ENCODE measurements at places on chromosomes 16 and 17.

- no peak for DNase-seq
These were observed 30.5 kb downstream of the ETV4 start for GRCh38 chr17:43515656-43516055.

DNA sequence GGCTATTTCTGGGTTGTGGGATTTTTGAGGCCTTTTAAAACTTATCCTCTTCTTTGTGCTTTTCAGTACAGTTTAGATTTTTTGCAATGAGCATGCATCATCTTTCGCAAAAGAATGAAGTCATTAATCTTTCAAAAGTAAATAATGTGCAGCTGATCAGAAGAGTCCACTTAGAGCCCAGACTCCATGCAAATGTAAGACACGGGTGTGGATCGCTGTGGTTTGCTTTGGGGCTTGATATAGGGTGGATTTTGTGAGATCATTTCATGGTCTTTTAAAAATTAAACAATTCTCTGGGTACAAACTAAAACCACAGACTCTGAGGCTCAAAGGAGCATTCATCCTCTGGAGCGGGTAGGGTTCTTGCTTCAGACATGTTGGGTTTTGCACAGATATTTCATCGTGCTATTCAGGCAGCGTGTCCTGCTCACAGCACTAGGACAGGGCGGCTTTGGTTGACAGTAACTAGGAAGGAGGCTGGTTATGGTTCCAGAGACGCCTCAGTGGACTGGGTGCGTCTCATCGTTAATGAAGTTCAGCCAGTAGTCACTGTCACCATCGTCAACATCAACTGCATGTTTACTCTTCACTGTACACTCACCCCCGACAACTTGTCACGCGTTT lies 129.4 kb upstream of the PLCG2 start:
- no peak for DNase-seq

DNA sequence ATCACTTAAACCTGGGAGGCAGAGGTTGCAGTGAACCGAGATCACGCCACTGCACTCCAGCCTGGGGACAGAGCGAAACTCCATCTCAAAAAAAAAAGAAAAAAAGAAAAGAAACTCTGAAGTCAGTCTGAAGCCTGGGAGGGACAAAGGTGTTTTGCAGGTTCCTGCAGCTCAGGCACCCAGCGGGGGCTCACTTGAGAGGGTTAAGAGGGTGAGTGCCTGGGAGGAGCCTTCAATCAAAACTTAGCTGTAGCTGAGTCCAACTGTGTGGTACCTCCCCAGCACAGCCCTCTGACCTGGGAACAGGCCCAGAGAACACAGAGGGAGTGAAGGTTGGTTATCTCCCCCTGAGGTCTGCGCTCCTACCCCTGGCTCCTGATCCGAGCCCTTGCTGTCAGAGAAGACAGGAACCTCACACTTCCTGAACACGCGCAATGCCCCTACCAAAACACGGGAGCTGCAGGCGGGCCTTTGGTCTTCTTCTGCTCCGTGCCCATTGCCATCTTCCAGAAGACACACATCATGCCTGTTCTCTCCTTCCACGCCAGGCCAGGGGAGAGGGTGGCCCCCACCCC lies 20.4 kb upstream of the ZC3H18 start:
- no peak for DNase-seq

DNA sequence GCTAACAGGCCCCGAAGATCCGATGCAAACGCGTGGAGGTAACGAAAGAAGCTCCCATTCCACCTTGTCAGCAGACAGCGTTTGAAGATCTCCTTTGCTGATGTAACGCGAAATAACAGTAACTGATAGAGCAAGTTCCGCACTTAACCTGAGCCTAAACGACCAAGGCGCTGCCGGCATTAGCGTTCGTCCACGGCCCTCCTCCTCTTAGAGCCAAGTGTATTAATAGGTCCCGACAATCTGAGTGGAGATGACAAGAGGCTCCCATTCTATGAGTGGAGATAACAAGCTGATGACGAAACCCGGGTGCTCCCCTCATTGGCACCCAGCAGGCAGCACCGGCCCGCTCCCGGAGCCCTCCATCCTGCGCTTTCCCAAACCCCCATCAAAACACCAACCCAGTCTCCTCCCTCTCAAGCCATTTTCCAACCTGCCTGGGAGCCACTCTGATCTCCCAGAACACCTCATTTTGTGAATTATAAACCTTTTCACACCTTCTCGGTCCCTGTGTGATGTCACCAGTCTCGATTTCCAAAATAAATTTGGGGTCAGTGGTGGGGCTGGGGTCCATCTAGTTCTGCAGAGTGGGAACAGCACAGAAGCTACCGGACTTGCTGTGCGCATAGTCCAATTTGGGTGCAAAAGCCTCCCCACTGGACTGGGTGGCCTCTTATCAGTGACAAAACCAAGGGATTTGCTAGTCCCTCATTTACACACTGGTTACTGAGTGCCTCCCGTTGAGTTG lies 35.4 kb upstream of the ARL4D start:
- DNase-seq: no peak

- no peak for DNase-seq
These were observed 38.7 kb upstream of the MRPS23 start for GRCh38 chr17:57888311-57889216.

DNA sequence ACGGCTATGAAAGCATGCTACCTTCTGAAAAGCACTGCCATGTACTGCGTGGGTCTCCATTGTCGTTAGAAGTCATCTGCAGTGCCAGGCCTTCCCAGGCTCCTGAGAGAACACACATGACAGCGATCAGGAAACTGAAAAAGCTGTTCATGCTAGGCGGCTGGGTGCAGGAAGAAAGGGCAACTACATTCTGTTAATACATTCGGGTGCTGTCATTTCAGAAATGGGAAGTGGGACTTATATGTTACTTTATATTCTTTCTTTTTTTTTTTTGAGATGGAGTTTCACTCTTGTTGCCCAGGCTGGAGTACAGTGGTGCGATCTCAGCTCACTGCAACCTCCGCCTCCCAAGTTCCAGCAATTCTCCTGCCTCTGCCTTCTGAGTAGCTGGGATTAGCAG lies 19.9 kb downstream of the CFAP20 start:
- DNase-seq: no peak

DNA sequence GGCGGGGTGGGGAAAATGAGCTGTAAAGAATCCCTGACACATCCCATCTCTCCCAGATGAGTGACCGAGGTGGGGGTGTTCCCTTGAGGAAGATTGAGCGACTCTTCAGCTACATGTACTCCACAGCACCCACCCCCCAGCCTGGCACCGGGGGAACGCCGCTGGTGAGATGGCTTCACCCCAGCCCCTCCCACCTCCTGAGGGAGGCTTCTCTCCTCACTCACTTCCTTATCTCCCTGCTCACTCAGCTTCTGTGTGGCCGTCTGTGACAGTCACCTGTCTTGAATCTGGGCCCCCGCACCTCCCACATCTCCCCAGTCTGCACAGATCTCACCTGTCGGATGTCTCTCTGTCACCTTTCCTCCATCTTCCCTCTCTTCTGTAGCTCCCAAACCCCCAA lies 13.4 kb downstream of the PDK2 start:
- DNase-seq: no peak

GRCh38 chr16:28292731-28293600 lies 641 bp downstream of the SBK1 start:
- DNase-seq: peak; percentile 24

DNA sequence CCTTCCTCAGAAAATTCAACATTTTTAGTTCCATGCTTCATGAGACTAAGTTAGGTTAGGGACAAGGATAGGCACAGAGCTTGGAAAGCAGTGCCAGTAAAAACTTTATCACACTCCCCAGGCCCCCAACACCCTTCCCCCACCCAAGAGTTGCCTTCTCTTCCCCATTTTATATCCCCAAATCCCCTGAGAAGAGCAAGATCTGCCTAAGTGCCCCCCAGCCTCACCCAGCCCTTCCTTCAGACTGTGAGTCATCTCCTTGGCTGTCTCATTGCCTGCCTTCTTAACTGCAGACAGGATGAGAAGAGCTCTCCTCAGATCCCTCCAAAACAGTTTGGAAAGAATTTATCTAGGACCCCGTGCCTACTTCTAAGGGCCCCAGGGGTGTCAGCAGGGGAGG lies 55.8 kb downstream of the NEUROD2 start:
- DNase-seq: no peak

GRCh38 chr16:2970563-2970962 lies 1.4 kb downstream of the PAQR4 start:
- no peak for DNase-seq

GRCh38 chr17:1228781-1229348 lies 41.4 kb upstream of the BHLHA9 start:
- no peak for DNase-seq

DNA sequence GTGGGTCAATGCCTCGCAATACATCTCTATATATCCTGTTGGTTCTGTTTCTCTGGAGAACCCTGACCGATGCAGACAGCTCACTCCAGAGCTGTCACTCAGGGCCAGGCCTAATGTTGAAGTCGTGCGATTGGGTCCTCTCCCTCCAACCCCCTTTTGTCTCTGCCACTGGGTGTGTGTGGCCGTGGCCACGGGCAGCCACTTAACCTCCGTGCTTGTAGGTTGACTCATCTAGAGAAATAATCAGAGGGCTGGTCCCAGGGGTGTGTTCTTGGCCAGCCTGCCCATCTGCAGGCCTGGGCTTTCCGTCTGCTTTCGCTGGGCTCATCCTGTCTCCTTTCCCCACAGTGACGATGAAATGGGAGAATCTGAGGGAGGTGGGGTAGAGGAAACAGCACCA lies 7.4 kb downstream of the ADAD2 start:
- no peak for DNase-seq

DNA sequence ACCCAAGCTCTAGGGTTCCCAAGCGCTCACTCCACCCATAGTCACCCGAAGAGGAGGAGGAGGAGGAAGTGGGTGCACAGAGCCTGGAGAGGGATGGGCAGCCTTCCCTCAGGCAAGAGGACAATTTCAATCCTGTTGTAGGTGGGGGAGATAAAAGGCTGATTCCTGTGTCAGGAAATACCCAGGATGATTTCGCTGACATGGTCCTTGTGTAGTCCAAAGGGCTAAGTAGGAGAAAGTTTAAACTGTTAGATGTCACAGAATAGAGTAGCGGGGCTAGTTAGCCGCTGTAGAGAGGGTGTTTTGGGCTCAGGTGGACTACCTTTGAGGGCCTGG lies 1.3 kb upstream of the EXOC7 start:
- no peak for DNase-seq

DNA sequence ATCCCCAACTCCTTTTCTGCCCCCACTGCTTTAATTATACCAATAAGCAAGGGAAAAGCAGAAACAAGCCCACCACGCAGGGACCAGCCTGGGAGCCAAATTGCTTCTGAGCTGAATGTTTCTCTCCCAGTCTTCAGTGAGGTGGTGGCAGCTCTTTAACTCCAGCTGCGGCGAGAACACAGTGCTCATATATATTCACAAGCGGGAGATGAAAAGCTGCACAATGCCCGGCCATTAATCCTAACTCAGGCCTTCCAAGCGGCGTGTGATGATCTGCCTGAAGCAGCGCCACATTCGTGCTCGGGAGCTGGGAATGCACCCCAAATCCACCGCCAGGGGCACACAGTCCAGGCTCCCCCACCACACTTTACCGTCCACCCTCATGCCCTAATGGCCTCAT lies 203.7 kb upstream of the SDK2 start:
- no peak for DNase-seq

DNA sequence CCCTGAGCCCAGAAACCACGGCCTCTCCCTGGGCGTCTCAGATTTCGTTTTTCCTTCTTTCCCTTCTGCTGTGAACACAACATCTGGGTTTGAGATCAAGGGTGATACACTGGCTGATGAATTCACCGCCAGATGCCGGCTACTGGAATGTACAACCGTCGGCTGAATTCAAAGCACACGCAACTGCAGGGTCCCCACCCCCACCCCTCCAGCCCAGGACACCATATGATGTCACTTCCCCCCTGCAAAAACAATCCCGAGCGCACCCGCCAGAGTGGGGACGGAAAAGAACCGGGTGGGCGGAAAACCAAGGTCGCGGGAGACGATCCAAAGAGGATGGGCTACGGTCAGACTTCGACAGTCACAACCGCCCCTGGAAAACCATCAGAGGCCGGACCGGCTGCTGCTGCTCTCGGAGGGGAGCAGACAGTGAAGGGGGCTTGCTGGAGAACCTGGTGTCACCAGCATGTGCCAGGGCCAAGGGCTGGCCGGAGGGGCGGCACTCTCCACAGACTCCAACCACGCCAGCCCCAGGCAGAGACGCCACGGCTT lies 23.3 kb downstream of the CEP295NL start:
- DNase-seq: peak; percentile 28

- peak; percentile 93 for DNase-seq
These were observed at the start of gene ITGAL for GRCh38 chr16:30472328-30472942. Gene ITGAL (plus strand): TSS chr16:30472742. CDS start chr16:30472838, 96 bp downstream.

DNA sequence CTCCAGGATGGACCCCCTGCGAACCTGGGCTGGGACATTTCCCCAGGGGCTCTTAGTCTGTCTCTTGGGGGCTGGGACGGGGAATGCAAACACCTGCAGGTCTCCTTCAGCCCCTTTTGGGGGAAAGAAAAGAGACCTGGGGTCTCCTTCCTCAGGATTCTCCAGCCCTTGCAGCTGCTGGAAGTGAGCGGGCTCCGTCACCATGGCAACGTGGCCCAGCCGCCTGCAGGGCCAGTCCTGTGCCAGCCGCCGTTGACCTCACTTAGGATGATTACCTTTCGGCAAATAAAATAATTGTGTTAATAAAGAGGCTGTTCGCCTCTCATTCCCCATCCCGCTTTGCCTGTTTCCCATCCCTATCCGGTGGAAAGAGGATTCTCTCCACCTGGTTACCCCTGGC lies 25.7 kb downstream of the MRM1 start:
- DNase-seq: no peak

- no peak for DNase-seq
These were observed 26.1 kb upstream of the KDM8 start for GRCh38 chr16:27177031-27177774.

- no peak for DNase-seq
These were observed 41.7 kb downstream of the RAI1 start for GRCh38 chr17:17722906-17723353.

DNA sequence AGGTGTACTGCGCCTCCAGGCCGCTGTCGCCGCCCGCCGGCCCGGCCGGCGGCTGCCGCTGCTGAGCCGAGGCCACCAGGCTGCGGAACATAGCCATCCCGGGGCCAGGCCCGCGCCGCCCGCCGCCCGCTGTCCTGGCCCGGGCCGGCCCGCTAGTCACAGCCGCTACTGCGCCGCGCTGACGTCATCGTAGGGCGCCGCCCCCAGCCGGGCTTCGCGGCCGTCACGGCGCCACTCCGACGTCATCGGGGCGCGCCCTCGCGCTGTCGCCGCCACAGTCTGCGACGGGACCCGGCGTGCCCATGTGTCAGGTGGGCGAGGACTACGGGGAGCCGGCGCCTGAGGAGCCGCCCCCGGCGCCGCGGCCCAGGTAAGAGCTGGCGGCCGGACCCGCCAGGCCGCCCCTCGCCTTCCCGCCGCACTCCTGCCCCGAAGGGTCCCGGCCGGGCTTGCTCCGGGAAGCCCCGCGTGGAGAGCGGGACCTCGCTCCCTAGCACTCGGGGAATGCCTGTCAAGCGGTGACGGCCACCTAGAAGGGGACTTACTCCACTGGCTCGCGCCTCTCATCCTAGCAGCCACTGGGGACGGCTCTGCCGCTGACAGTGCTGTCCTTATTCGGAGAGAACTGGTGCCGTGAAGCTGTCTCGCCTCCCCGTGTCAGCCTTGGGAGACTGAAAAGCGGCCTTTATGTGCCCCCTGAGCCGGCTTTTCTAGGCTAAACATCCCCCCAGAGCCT lies at the start of the genes CTU2 and RNF166:
Gene CTU2, plus strand, starts transcription at position 275 of the 736 bp plus-strand sequence. Its CDS starts 28 bp downstream, at position 303.
Gene RNF166, minus strand, starts transcription at position 180 of the 736 bp plus-strand sequence. Its CDS starts 83 bp downstream, at position 97.
- DNase-seq: peak; percentile 91

Measured in activated CD4-positive, alpha-beta T cell treated with anti-CD3 and anti-CD28 coated beads, Interleukin-2, amount 10 ng/mL, durations not matched to agents 7 days and 5 days (primary cell).